Activated effector memory CD4-positive, alpha-beta T cell treated with Interleukin-2 at 50 U/mL for 16 hours (primary cell): ENCODE measurements at places on chromosomes 3 and 15.

GRCh38 chr15:56286213-56286612 is 42.5 kb upstream of the RFX7 start:
- no peak for DNase-seq

- no peak for DNase-seq
Observed at GRCh38 chr3:39716849-39717248, 92.6 kb upstream of the MYRIP start.

- DNase-seq: no peak
Observed at GRCh38 chr3:149327156-149327555, 6.3 kb downstream of the TM4SF18 start.

- DNase-seq: no peak
Observed at GRCh38 chr15:38283010-38283409, 30.4 kb downstream of the SPRED1 start.

DNA sequence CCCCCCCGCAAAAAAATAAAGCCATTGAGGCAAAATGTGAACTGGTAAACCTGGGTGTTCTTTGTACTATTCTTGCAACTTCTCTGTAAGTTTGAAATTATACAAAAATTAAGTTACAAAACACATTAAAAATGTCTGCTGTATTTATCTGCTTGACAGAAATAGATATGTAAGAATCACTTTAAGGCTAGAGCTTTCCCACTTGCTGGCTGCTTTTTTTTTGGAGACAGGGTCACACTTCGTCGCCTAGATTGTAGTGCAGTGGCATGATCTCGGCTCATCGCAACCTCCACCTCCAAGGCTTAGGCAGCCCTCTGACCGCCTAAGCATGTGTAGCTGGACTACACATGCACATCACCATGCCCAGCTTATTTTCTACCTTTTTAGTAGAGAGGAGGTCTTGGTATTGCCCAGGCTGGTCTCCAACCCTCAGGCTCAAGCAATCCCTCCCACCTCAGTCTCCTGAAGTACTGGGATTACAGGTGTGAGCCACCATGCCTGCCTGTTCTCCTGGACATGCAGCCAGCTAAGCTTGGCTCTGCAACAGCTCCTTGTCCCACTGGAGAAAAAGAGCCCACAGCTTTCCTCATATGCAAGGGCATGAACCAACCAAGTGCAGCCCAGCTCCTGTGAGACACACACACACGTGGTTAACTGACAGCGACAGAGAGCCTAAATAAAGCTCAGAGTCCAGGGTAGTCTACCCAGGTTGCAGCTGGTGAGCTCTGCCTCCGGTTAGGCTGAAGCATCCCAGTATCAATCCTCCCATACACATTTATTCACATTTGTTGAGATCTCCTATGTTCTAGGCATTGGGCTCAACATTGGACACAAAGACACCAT is 4.5 kb downstream of the RPS17 start:
- no peak for DNase-seq

DNA sequence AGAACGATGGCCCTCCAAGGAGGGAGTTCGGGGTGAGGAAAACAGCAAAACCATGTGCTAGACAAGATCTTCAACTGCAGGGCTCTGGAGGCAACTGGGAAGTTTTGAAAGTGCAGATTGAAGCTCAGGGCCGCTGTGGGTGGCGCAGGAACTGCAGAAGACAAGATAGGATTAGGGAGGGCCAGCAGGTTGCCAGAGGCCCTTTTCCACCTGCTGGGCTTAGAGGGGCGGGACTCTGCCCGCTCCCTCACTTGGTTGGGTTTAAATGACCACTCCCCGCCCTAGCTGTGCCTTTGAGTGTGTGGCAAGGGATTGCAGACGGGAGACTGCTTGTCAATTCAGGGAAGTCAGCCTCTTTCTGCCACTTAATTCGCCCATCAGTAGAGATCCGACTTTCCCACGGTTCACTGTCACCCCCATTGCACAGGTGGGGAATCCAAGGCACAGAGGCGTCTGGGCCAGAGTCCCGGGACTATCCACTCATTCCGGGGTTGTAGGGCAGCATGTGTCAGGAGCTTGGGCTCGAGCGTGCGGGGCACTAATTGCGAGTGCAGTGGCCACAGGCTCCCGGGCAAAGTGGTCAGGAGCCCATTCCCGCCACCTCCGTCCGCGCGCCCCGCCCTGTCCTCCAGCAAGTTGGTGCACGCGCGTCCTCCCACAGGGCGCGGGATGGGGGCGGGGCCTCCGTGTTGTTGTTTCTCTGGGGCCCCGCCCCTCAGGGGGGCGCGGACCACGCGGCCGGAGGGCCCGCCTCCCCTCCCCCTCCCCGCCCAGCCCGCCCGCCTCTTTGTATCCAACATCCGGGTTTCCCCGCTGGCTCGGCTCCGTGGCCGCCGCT is at the start of gene ACVR2B:
TSS of gene ACVR2B (plus strand) at position 816 of the 838 bp plus-strand sequence. CDS start 433 bp downstream, outside the sequence.
- peak; percentile 54 for DNase-seq

GRCh38 chr3:72907731-72908620 is 20.1 kb downstream of the GXYLT2 start:
- DNase-seq: no peak

DNA sequence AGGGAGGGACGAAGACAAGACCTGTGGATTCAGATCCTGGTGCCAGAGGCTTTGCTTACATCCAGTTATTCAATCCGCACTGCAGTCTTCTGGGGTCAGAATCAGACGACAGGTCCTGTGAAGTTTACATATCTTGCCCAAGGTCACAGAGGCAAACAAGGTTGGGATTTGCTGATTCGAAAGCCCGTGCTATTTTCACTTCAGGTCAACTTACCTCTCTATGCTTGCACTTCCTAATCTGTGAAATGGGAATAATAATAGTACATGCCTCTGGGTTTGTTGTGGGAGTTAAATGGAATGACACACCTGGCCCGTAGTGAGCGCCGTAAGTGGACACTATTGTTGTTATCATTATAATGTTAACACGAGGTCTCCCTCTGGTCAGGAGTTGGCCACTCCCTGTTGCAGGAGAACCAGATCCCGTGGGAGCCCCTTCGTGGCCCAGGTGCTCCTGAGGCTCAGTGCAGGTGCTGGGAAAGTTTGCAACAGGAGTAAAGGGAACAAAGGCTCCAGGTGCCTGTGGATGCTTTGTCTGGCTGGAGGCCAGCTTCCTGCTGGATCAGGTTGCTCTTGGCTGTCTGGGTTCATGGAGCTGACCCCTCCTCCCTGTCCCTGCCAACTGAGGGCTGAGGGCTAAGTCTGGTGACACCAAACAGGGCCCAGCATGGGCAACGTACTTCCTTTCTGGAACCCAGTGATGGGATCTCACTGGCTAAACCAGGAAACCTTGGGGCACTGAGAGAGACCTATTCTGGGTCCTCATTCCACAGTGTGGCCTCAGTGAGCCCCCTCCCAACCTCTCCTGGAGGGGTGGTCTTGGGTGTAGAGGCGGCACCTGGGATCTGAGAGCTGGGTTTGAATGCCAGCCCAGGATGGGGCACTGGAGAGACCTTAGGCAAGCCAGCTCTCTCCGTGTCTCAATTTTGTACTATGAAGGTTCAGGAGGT is 40.1 kb upstream of the SEMA4B start:
- DNase-seq: no peak

- DNase-seq: no peak
Observed at GRCh38 chr15:88400591-88401250, 66.5 kb downstream of the MRPL46 start.

DNA sequence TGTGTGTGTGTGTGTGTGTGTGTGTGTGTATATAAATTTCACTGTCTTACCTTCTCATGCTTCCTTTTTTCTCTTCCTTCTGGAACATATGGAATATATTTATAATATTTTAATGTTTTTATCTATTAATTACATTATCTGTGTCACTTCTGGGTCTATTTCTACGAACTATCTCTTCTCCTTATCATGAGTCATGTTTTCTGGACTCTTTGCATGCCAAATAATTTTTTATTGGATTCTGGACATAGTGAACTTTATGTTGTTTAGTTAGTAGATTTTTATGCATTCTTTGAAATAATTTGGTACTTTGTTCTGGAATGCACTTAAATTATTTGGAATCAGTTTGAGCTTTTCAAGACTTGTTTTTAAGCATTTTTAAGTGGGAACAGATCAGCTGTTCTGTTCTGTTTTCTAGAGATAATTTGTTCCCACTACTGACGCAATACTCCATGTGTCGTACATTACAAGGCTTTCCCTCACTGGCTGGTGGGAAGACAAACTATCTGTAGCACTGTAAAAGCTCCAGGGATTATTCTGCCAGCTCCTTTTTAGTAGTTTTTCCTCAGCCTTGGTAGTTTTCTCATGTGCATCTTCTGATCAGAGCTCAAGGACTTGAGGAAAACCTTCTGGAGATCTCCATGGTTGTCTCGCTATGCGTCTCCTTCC is 302.0 kb downstream of the CLSTN2 start:
- DNase-seq: no peak

GRCh38 chr3:47011371-47011770 is 31.9 kb downstream of the NBEAL2 start:
- DNase-seq: no peak

- no peak for DNase-seq
Observed at GRCh38 chr3:8301977-8302735, 199.5 kb upstream of the LMCD1 start.

GRCh38 chr3:158846803-158847451 is 45.1 kb downstream of the MFSD1 start:
- no peak for DNase-seq

DNA sequence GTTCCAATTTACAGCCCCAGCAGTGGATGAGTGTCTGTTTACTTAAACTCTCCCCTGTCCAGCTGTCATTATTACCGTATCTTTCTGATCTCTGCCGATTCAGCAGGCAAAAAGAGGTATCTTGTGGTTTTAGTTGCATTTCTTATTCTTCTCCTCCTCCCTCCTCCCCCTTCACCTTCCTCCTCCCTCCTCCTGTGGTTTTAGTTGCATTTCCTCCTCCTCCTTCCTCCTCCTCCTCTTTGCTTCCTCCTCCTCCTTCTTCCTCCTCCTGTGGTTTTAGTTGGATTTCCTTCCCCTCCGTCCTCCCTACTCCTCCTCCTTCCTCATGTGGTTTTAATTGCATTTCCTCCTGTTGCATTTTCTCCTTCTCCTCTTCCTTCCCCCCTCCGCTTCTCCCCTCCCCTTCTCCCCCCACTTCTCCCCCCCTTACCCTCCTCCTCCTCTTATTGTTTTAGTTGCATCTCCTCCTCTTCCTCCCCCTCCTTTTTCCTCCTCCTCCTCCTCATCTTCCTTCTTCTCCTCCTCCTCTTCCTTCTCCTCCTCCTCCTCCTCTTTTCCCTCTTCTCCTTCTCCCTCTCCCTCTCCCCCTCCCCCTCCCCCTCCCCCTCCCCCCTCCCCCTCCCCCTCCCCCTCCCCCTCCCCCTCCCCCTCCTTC is 25.3 kb upstream of the VPS33B start:
- no peak for DNase-seq

DNA sequence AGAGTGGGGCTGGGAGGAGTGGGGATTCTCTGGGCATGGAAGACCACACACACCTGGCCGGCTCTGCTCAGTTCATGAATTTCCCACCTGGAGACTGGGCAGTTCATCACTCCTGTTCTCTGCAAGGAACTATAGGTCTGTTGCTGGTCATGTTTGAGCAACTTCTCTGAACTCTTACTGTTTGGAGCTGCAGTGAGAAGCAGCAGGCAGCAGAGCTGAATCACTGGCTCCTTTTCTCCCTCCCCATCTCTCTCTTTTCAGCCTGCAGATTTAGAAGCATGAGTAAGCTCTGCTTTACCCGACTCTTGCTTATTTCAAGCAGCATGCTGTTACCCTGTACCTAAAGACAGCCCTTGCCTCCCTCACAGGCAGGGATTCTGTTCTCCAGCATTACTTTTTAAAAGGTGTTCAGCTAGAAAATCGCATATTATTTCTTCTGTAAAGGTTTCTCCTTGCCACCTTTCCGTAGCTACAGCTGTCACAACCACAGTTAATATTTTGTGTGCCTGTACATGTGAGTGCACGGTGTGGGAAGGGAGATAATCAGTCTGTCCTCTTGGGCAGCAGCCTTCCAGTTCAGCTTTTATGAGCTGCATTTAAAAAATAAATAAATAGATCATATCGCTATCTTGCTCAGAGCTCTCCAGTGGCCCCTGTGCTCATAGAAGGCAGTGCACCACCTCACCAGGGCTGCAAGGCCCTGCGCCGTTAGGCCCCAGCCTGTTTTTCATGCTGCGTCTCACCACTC is 131.6 kb downstream of the CHCHD6 start:
- no peak for DNase-seq

- DNase-seq: no peak
Observed at GRCh38 chr3:181134873-181135272, 145.3 kb upstream of the DNAJC19 start.

DNA sequence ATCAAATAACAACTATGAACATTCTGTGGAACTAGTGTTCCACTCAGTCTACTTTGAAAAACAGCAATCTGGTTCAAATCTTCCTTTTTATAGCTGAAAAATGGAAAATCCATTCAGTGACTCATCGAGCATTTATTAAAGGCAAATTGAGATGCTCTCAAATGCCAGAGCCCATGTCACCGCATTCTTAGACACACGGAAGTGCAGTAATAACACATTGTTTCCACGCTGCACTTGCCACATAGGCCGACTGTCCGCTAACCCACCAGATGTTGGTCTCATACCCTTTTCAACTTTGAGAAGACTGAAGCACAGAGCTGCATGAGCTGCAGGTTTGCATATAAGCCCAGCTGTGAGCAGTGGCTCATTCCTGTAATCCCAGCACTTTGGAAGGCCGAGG is 95.9 kb downstream of the TMEM266 start:
- no peak for DNase-seq

DNA sequence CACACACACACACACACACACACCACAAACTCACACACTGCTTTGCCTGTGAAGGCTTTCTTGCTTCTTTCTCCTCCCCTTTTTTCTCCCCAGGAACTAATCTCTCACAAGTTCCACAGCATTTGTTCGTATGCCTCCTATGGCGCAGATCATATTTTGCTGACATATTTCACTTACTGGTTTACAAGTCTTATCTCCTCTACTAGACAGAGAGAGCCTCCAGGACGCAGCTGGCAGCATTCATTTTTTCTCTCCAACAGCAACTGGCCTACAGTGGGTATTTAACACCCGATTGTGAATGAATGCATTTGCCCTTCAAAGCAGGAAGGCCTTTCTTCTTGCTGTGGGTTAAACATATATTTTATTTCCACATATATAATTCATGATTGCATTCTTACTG is 47.0 kb upstream of the DLG1 start:
- no peak for DNase-seq

DNA sequence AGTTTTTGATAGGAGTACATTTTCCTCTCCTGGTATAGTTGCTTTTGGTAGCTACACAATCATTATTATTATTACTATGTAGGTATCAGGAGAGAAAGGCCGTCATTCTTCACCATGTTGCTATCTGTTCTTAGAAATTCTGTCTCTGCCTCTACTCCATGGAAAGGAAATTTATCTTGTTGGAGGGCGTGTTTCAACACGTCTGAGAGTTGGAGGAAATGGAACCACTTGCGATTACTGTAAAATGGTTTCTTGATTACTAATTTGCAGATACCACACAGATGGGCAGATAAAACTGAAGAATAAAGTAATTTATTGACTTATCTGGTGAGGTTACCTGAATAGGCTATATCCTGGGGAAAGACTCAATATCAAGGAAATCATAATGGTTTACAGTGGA is 488.4 kb downstream of the NR2F2 start:
- no peak for DNase-seq

- DNase-seq: no peak
Observed at GRCh38 chr3:8816106-8816505, 46.7 kb upstream of the OXTR start.
